ENCODE measurements at places on chromosomes 3 and 15. TPM values are rescaled to one million over a fixed set of nuclear protein-coding genes. Genes with fewer than 3 reads are reported as not detected.

The IGSF10 gene
- polyA plus RNA-seq, result not detected

The DAZL gene
- polyA plus RNA-seq, result 1.2 TPM

The KBTBD8 gene
- 31.6 TPM for polyA plus RNA-seq

The FBXW12 gene
- polyA plus RNA-seq, result not detected

DNA sequence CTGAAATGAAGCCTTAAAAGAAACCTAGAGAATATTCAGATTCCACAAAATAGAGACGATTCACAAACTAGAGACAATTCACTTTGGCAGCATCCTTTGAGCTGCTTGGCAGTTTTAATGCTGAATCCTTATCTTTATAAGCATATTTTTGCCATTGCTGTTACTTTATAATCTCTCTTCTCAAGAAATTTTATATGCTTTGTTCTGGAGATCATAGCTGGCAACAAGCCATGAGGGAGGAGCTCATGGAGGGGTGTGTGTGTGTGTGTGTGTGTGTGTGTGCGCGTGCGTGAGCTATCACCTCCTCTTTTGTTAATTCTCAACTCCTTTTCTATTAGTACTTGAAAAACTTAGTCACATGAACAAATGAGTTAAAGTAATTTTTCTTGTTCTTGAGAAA is 495.0 kb upstream of the RGMA start:
- no peak for DNase-seq

- no peak for DNase-seq
Observed at GRCh38 chr3:24037971-24038370, 92.9 kb downstream of the NR1D2 start.

GRCh38 chr3:58026598-58026997 is 18.4 kb downstream of the FLNB start:
- DNase-seq, result no peak

- DNase-seq, result no peak
Observed at GRCh38 chr3:112372396-112372795, 39.4 kb downstream of the CD200 start.

DNA sequence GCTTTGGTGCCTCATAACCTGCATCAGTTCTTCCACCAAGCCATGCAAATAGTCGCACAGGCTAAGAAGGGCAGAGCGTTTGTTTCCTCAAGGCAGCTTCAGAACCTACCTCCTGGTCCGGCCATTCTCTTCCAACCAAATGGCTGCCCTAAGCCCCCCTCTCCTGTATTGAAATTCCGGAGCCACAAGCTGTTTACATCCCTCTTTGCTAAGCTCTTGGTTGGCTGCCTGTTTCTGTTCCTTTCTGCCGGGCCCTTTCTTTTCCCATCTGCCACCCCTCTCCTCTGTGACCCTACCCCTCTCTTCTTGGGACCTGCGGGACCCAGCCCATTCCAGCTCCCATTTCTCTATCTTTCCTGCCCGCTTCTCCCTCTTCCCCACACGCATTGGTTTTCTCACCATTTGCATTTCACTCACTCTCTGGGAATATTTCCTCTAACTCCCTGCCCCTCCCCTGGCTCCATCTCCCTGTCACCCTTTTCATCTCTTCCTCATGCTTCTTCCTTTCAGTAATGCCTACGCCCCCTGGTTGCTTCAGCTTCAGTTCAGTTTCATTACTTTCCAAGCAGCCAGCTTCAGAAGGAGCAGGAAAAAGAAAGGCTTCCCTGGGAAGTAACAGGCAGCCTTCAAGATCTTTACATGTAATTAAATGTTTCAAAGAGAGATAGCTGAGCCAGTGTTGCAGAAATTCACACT is 113.5 kb downstream of the RAB11A start:
- no peak for DNase-seq

GRCh38 chr3:112375117-112375516 is 42.2 kb downstream of the CD200 start:
- no peak for DNase-seq

All from B cell (primary cell).